ENCODE measurements at places on chromosomes 11 and 22. TPM values are rescaled to one million over a fixed set of nuclear protein-coding genes. Genes with fewer than 3 reads are reported as not detected.

ATG16L2 gene
- total RNA-seq = 3.4 TPM

TPBGL gene
- not detected for total RNA-seq

TRIM77 gene
- not detected for total RNA-seq

SLC6A5 gene
- not detected for total RNA-seq

MLC1 gene
- total RNA-seq = 0.08 TPM

BIK gene
- not detected for total RNA-seq

TRIM34 gene
- total RNA-seq = 8.0 TPM

USP2 gene
- total RNA-seq = 0.26 TPM

OR51B5 gene
- not detected for total RNA-seq

EP300 gene
- 57.1 TPM for total RNA-seq

Measured in epithelial cell of alveolus of lung (primary cell).